ENCODE measurements at places on chromosomes 12 and 14.

DNA sequence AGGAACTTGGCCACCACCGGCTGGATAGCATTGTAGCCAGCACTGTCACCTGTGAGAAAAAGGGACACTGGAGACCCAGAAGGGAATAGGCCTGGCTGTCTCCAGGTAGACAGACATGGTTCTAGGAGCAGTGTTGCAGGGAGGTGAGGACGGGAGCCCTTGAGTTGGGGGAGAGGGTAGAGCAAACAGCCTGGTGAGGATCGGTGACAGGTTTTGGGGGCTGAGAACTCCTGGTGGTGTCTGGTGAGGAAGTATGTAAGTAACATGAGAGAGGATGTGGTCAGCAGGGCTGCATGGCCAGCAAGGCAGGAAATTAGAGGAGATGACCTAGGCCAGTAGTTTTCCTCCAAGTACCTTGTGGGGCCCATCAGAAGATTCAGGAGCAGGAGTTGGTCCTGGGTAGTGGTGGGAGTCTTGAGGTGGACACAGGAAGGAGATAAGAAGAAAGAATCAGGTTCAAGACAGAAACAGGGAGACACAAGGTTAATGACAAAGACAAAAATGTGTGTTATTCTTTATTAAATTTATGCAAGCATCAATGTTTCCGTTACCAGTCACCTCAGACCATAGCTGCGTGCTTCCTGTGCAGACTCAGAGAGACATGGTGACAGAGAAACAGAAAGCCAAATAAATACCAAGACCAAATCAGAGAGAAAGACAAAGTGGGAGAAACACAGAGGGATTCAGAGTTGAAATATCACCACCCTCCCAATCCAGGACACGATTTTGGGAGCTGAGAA is at the start of gene ARHGAP9:
Gene ARHGAP9, minus strand, starts transcription at position 491 of the 740 bp plus-strand sequence. Its CDS starts 460 bp downstream, at position 31.
- DNase-seq = no peak

DNA sequence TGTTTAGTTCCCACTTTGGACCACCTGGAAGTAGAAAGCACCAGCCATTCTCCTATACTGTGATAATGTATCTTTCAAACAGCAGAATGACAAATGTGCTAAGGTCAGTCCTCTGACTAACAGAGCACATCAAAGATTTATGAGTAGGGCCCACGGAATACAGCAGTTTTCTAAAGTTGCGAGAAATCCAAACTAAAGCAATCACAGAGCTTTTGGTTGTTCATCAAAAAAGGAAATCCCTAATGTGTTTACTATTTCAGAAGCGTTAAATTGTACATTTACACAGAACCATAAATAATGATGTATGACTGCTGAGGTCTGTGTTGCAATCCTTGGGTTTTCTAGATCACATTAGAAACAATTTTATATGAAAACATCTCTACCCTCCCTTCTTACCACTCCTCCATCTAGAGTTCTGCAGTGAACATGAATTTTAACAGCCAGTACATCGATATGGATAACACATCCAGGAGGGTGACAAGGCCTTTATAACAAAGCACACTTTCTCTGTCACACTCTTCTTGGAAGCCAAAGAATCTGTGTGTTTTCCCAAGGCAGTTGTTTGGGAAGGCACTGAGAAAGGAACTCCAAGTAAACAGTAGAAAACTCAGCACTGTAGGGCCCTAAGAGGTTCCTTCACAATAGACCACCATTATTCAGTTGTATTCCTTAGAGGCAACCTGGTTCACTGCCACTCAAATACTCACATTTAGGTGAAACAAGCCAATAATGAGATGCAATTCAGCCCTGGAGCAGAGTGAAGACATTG is 7.3 kb downstream of the KITLG start:
- DNase-seq = peak; percentile 82

DNA sequence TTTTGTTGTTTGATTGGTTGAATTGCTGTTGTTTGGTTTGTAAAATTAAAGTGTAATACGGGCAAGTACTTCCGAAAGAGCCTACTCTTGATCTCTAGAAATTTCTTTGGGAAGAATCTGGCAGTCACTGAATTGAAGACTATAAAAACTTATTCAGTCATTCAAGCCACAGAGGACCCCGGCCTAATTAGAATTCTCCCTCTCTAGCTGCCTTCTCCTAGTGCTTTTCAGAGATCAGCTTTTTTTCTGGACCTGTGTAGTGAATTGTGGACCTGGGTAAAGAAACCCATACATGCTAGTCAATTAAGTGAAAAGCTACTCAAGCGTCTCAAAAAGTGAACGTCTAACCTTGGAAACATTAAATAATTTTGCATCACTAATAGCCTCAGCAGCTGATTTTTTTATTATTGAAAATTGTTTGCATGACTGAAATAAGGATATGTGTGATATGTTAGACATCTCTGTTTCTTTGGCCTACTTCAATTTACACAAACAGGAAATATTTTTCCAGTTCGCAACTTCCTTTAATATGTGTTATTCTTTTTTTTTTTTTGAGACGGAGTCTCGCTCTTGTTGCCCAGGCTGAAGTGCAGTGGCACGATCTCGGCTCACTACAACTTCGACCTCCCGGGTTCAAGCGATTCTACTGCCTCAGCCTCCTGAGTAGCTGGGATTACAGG is 27.2 kb downstream of the EFCAB11 start:
- DNase-seq = no peak

DNA sequence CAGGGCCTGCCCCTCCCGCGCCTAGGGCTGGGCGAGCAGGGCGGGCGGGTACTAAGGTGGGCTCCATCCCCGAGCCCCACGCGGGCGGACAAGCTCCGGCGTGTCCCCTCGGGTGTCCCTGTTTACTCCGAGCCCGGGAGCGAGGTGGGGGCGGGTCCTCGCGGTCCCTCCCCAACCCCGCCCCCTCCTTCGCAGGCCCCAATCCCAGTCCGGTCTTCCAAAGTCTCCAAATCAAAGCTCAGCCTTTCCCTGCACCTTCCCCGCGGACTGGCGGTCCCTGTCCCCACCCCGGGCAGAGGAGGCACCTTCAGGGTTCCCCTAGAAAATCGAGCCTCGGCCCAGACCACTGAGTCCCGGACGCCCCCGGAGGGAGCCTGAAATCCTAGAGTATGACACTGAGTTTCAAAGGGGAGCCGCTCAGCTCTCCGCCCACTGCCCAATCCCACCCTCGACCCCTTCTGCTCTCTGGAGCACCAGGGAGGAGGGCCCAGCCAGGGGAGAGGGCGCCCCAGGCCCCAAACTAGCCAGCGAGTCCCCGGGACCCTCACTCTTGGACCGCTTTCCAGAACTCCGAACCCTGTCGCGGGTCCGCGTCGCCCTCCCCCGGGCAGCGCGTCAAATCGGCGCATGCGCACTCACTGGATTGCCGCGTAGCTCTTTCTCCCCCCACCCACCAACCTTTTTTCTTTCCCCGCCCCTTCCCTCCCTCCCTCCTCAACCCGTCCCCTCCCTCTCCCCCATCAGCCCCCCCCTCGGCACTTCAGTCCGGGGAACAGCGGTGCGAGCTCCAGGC is at the start of gene LRP1:
Gene LRP1, plus strand, starts transcription at position 758 of the 793 bp plus-strand sequence. CDS start 482 bp downstream, outside the sequence.
- DNase-seq = peak; percentile 68

DNA sequence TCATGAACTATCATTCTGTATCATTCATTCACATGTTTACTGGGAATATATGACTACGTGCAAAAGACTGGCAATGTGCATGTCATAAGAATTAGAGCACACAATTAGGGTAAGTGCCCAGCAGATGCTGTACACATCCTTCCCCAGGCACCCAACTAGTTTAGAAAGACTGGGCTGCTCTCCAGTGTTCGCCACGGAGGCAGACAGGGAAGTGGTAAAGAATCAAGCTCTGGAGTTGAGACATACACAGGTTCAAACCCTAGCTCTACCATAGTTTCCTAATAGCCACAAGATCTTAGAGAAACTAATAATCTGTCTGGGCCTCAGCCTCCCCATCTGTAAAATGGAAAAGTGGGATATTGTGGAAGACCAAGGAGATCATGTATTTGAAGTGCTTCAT is 6.8 kb downstream of the TMCC3 start:
- peak; percentile 36 for DNase-seq

DNA sequence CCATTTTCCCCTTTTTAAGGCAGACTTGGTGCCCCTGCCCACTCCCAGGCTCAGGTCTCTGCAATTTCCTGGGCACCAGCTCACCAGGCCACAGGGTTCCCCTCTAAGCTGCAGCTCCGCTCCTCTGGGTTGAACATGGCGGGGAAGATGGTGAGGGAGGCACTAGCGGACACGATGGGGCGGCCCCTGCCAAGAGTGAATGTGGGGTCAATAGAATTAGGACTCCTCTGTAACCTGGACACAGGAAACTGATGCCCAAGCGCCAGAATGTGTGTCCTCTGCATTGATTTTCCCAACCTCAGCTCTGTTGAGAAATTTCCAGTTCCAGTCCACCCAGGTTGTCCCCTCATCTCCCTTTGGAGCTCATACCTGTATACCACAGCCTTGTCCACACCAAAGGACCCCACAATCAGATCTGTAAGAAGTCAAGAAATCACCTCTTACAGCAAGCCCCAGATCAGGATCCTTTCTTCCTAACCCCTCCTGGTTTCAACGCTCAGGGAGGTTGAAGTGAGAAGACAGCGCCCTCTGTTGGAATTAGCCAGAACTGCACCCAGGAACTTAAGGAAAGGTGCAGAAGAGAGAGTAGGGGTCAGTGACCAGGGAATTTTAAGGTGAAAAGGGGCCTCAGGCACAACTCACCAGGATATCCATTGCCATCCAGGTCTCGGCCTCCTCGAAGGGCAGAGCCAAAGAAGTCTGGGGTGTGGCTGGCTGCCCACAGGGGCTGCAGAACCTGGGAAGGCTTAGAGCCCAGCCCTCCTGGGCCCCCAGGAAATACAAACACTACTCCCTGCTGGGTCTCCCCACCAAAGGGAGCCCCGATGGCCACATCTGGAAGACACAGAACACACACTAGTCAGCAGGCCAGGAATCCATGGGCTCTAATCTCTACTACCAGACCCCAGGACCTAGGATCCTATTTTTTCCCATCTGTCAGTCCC is 14.7 kb downstream of the ITGA5 start:
- DNase-seq = peak; percentile 54

All from amniotic epithelial cell (primary cell).